ENCODE measurements at places on chromosomes 3 and 15.
A peak's percentile ranks its signal among the peaks of the same experiment; 100 is the strongest.

DNA sequence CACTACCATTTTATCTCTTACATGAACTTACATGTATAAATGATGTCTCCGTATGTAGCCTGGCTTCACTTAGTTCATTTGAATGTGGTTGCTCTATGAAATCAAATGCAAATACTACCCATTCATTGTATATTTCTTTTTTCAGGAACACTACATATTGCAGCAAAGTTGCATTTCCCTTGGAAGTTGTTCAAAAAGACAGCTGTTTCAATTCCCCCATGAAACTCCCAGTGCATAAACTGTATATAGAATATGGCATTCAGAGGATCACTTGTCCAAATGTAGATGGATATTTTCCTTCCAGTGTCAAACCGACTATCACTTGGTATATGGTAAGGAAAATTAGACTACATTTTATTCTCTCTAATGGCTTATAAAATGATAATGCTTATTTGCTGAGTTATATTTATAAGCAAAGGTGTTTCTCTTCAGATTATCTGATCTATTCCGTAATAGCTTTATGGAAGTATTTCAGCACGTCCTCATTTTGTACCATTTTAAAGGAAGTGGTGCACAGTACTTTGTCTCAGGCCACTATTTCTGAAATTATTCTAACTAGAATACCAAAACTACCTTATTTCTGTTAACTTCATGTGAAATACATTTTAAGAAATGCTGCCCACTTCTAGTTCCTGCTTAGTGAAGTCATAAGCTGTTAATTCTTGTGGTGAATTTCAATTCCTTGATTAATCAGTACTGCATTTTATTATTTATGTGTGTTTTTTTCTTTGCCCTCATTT, 95.1 kb downstream of the IL1RAP start:
- no peak for DNase-seq

GRCh38 chr3:177195242-177195991, 1.9 kb downstream of the TBL1XR1 start:
- DNase-seq, result no peak

DNA sequence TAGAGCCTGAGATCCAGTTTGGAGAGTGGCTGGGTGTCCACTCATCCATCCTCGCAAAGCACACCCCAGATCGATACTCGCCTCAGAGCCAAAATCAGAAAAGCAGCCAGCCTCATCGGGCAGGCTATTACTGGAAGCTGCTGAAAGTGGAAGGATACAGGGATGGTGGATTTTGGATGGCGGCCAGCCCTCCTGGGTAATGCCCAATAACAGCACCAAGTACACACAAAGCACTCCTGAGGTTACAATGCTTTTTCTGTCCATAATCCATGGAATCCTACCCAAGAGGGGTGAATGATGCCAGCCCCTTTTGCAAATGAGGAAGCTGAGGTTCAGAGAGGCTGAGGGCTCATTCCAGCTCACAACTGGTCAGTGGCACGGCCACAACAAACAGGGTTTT, 93.1 kb upstream of the SLC6A11 start:
- DNase-seq, result peak; percentile 82

DNA sequence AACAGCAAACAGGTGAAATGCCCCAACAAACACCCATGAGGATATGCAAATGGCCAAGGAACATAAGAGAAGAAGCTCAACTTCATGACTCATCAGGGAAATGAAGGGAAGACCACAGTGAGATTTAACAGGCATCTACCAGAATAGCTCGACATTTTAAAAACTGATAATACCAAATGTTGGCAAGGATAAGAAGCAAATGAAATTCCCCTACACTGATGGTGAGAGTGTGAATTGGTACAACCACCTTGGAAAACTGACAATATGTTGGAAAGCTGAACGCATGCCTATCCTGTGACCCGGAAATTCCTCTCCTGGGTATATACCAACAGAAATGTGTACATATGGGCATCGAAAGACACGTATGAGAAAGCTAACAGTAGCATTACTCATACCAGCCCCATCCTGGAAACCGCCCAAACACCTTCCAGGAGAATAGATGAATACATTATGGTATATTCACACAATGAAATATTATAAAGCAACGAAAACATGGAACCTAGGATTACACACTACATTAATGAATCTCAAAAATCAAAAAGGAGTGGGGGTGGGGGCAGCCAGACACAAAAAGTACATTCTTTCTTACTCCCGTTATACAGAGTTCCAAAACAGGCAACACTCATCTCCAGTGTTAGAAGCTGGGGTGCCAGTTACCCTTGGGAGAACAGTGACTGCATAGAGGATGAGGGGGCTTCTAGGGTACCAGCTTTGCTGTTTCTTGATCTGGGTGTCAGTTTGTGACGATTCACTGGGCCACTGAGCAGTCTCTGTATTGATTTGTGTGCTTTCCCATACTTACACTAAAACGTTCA, 16.9 kb downstream of the RFTN1 start:
- DNase-seq, result no peak

DNA sequence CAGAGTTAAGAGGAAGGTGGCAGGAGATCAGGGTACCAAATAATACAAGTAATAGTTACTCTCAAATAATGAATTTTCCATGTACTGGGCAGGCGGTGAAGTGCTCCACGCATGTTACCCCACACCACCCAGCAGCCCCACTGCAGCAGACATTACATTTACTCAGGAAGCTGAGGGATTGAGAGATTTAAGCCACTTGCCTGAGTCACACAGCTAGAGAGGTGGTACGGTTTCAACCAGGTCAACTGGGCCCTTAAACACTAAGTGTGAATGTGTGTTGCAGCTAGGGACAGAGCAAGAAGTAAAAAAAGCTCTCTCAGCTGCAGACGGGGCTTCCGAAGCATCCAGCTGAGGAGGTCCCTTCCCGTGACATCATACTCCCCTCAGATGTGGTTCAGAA, 91.3 kb downstream of the PRICKLE2 start:
- no peak for DNase-seq

DNA sequence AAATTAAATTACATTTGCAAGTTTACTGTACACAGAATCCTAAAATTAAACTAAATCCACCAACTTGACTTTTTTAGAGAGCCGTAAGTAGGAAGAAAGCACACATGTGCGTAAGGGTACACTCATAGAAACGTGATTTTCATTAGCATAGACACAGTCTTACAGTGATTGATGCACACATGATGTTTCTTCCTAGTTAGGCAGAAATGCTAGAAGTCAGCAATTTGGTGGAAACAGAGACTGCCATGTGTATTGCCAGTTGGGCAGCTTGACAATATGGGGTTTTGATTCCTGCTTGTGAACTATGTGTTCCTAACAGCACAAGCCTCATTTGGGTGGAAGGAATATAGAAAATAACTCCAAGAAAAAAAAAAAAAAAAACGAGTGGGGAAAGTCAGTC, 878.5 kb downstream of the ROBO1 start:
- DNase-seq, result no peak

GRCh38 chr3:127628788-127629466, at the start of gene PODXL2:
Gene PODXL2, plus strand, starts transcription at chr3:127629185. Its CDS starts 35 bp downstream, at chr3:127629220.
- no peak for DNase-seq

- no peak for DNase-seq
Measured at GRCh38 chr15:60540002-60540651, 61.2 kb upstream of the ICE2 start.

- no peak for DNase-seq
Measured at GRCh38 chr3:151259664-151260063, 18.7 kb downstream of the P2RY14 start.

GRCh38 chr3:139439278-139439677, 37.0 kb downstream of the RBP2 start:
- DNase-seq, result no peak

- no peak for DNase-seq
Measured at GRCh38 chr15:72535911-72536310, 61.8 kb downstream of the ARIH1 start.

GRCh38 chr3:4950351-4950784, 28.9 kb upstream of the BHLHE40 start:
- no peak for DNase-seq

DNA sequence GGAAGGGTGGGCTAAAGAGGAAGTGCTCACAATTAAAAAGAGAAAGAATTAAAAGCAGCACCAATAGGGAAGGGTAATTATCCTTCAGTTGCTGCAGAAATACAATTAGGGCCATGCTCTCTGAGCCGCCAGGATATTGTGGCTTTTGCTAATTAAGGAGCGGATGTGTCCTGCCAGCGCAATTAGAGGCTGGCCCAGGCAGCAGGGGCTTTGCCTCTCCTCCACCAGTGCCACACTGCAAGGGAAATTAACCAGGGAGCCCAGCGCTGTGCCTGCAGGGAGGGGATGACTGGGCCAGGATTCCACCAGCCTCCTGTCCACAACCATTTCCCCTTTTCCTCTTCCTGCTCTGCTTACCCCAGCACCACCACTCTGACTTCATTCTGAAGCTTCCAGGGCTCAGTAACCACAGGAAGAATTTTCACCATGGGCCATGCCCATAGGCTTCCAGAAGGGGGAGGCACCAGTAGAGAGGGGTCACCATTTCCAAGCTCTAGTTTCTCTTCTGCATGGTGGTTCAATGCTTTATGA, 10.4 kb upstream of the AEN start:
- no peak for DNase-seq

DNA sequence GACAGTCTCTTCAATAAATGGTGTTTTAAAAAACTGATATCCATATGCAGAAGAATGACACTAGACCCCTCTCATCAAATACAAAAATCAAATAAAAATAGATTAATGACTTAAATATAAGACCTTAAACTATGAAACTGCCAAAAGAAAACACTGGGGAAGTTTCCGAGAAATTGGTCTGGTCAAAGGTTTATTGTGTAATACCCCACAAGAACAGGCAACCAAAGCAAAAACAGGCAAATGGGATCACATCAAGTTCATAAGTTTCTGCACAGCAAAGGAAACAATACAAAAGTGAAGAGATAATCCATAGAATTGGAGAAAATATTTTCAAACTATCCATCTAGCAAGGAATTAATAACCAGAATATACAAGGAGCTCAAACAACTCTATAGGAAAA, 126.2 kb downstream of the GOLIM4 start:
- DNase-seq, result no peak

DNA sequence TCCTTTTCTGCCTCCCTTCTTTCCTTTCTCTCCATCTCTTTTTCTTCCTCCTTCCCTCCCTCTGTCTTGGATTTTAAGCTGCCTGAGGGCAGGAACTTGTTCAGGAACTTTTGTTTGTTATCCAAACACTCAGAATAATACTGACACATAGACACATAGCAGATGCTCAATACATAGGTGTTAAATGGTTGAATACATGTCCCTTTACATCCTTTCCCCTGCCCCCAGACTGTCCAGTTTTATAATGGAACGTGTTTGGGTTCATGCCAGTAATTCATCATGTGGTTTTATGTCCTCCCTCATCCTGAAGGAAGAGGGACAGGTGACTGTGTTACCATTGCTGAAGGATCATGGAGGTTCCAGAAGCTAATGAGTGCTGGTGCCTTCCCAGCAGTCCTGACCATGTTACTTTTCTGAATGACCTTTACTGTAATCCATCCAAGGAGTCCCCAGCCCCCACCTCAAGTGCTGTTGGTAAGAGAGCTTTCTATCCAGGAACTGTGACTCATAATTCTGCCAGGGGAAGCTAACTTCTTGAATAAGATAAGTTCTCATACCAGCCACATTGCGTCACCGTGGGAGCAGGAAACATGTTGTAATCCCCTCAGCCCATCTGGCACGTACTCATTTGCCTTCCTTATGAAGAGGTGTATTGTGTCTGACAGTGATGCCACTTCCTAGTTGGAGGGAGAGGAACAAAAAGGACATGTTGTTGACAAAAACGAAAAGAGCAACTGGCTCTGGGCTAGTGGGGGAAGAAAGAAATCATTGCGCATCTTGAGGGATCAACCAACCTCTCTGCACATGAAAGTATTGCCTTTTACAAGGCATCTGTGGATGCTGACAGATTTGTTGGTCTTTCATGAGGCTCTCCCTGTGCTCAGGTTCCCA, 52.4 kb downstream of the IL1RAP start:
- DNase-seq, result no peak

DNA sequence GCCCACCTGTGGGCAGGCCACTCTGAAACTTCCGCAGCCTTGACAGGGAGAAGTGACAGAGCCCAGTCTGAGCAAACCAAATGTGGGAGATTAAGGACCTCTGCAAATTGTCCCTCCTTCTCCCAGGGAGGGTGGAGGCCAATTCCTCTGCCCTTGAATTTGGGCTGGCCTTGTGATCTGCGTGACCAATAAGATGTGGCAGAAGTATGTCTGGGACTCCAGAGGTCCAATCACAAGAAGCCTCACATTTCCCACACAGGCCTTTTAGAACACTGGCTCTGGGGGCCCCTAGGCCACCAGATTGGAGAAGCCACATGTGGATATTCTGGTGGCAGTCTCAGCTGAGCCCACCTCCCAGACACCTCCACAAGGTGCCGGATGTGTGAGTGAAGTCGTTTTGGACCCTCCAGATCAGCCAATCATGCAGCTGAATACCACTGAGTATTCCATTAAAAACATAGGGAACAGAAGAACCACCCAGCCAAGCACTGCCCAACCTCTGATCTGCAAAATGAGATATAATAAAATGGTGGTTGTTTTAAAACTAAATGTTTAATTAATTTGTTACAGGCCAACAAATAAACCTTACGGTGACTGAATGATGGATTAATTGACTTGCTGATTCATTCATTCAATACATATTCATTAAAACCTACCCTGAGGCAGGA, 150.3 kb downstream of the NUP210 start:
- DNase-seq, result no peak
